ENCODE measurements at places on chromosomes 1 and 21.

- DNase-seq: no peak
Observed at GRCh38 chr1:24069817-24070216, 42.1 kb downstream of the MYOM3 start.

GRCh38 chr1:206734499-206735142, 36.0 kb upstream of the IL19 start:
- DNase-seq: peak; percentile 75

DNA sequence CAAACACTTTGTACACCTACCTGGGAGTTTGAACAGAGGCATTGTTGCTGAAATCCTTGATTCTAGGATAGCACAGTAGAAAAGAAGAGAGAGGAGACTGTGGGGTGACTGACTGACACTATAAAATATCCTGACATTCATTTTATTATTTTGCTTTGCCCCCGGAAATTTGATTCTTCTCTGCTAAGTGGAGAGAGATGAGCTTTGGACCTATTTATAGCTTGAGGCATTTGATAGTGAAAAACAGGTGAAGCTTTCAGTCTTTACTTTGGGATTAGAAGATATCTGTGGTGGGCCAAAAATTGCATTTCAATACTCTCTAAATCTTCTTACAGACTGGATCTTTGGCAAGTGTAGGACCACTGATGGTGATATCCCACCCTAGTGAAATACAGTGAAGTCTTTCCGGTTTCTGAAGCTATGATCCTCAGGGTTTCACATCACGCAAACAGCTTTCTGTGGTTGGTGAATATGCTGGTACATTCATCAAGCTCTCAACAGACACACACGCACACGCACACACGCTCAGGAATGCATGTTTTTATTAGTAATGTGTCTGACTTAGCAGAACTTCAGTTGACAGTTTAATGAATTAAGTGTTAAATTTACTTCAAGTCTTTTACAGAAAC, at the start of gene AMPD1:
Gene AMPD1, minus strand, starts transcription at position 117 of the 629 bp plus-strand sequence. Its CDS starts 75 bp downstream, at position 42.
- no peak for DNase-seq

DNA sequence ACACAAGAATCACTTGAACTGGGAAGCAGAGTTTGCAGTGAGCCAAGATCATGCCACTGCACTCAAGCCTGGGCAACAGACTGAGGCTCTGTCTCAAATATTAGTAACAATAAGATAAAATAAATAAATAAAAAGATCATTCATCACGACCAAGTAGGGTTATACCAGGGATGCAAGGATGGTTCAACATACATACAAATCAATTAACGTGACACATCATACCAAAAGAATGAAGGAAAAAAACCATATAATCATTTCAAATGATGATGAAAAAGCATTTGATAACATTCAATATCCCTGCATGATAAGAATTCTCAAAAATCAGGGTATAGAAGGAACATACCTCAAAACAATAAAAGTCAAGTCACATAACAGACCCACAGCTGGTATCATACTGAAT, 38.3 kb downstream of the PHTF1 start:
- DNase-seq: no peak

GRCh38 chr1:37731312-37732019, 33.5 kb downstream of the EPHA10 start:
- DNase-seq: no peak

DNA sequence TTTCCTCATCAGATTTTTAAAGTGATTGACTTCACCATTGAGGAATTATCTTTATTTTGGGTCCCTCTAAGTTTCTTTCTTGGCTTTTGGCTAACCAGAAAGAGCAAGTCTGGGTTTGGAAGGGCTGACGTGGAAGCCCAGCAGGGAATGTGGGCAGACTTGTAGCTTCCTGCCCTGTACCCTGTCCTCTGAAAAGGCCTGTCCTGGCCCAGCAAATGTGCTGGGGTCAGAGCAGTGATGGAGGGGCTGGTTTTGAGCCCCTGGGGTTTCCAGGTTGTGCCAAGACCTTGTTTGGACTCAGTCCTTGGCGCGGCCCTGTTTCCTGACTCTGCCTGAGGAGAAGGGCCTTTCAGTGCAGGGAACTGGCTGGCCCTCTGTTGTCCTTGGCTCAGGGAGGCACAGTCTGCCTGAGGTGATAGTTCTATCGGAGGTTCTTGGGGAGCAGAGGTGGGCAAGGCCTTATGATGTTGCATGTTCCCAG, 72.1 kb downstream of the UCK2 start:
- no peak for DNase-seq

- DNase-seq: no peak
Observed at GRCh38 chr1:171081314-171081753, 9.4 kb upstream of the FMO3 start.

DNA sequence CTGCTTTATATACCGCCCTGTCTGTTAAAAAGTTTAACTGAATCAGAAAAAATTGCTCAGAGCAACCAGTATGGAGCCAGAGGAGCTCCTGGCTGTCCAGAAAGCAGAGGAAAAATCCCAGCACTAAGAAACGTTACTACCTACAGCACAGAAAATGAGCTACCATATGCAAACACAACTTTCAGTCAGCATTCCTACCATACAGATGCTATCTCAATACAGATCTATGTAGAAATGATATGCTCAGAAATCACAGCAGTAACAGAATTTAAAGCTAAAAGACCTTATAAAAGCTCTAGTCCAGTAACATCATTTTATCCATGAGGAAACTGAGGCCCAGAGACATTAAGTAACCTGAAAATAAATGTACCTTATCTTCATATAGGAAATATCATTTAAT, 38.7 kb downstream of the PCNX2 start:
- DNase-seq: no peak

GRCh38 chr1:216910081-216910840, 187.0 kb upstream of the ESRRG start:
- no peak for DNase-seq

GRCh38 chr1:207003210-207003609, 29.3 kb downstream of the C1orf116 start:
- DNase-seq: no peak

- DNase-seq: no peak
Observed at GRCh38 chr1:170126696-170127095, 19.1 kb upstream of the NTMT2 start.

GRCh38 chr1:151991663-151992302, 1.9 kb downstream of the S100A10 start:
- DNase-seq: no peak

- DNase-seq: no peak
Observed at GRCh38 chr1:218946147-218946546, 227.5 kb upstream of the LYPLAL1 start.

GRCh38 chr1:236289492-236290131, 7.9 kb upstream of the ERO1B start:
- no peak for DNase-seq

- no peak for DNase-seq
Observed at GRCh38 chr1:170075186-170075585, 691 bp upstream of the KIFAP3 start.

GRCh38 chr1:41496080-41497055, 11.9 kb upstream of the EDN2 start:
- DNase-seq: no peak

- no peak for DNase-seq
Observed at GRCh38 chr1:106768077-106768476, 288.4 kb upstream of the PRMT6 start.

- no peak for DNase-seq
Observed at GRCh38 chr1:21829294-21829693, 17.2 kb downstream of the LDLRAD2 start.

DNA sequence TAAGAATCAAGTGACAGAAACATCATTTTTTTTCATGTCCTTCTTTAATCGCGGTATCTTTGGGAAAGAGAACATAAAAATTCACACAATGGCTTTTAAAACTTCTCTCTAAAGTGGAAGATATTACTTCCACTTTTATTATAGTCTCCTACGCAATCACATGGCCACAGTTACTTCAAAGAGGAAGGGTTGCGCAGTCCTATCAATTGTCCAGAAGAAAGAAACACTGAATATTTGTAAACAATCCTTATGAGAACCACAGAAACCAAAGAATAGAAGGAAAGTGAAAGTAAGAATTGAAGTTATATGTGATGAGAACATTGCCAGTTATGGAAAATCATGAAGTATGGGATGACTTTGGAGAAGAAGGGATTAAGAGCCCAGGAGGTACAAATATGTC, 32.6 kb downstream of the CFH start:
- DNase-seq: no peak

Data from activated CD4-positive, alpha-beta T cell treated with anti-CD3 and anti-CD28 coated beads for 24 hours (primary cell).